ENCODE measurements at places on chromosomes 3 and 15. TPM values are rescaled to one million over a fixed set of nuclear protein-coding genes. Genes with fewer than 3 reads are reported as not detected.

TRAK1 gene
- total RNA-seq: 118 TPM

KBTBD13 gene
- 5.7 TPM for total RNA-seq

DNASE1L3 gene
- 0.84 TPM for total RNA-seq

CCDC54 gene
- total RNA-seq: not detected

RHOV gene
- total RNA-seq: not detected

FAM174B gene
- total RNA-seq: 22.1 TPM

INKA1 gene
- total RNA-seq: 2.2 TPM

ITIH3 gene
- total RNA-seq: 0.25 TPM

SCAMP5 gene
- 0.23 TPM for total RNA-seq

DNA sequence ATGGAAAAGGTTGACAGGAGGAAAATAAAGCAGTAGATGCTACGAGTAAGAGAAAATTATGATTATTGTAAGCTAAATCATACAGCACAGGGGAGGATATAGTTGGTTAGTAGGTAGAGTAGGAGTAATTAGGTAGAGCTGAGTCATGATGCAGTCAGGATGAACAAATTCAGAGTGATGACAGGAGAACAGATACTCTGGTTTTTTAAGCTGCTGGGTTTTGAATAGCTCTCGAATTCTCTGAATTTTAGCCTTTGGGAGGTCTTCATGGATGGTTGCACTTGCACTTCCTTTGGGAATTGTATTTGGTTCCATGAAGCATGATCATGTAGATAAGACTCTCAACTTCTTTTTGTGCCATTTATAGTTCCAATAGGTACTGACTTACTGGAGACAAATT lies 96.2 kb downstream of the ECT2 start:
- no peaks in the 10 kb centered on the region for H3K36me3 ChIP-seq
- H3K27me3 ChIP-seq: no peaks in the 10 kb centered on the region
- no peak for DNase-seq

GRCh38 chr15:83018436-83018835 lies 7.0 kb upstream of the C15orf40 start:
- DNase-seq: no peak
- peaks cover 60% of the 10 kb centered on the region for H3K36me3 ChIP-seq
- H3K4me3 ChIP-seq: no peak overlapping the region
- H3K27ac ChIP-seq: no peak overlapping the region
- H3K4me1 ChIP-seq: no peaks in the 10 kb centered on the region

GRCh38 chr3:52827441-52827840 lies 3.0 kb downstream of the ITIH4 start:
- no peaks in the 10 kb centered on the region for H3K36me3 ChIP-seq
- H3K4me1 ChIP-seq: peaks cover 26% of the 10 kb centered on the region
- H3K27me3 ChIP-seq: no peaks in the 10 kb centered on the region
- DNase-seq: no peak
- no peak overlapping the region for H3K4me3 ChIP-seq

DNA sequence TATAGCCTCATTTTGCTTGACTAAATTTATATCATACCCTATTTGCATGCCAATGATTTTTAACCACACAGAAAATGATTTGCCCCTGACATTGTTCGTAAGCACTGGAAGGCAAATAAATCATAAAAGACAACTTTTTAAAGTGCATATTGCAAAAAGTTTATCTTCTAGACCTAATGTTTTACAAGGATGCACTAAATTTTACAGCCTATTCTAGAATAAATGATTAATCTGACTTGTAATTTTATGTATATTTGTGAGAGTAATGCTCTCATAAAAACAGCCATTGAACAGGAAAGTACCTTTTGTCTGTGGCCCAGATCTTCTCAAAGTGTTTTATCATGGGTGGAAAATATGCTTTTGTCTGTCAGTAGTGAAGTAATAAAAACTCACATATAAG lies 546.6 kb downstream of the EPHA3 start:
- no peak overlapping the region for H3K4me3 ChIP-seq
- no peak overlapping the region for H3K27ac ChIP-seq
- H3K4me1 ChIP-seq: no peaks in the 10 kb centered on the region
- no peak for DNase-seq
- no peaks in the 10 kb centered on the region for H3K36me3 ChIP-seq

DNA sequence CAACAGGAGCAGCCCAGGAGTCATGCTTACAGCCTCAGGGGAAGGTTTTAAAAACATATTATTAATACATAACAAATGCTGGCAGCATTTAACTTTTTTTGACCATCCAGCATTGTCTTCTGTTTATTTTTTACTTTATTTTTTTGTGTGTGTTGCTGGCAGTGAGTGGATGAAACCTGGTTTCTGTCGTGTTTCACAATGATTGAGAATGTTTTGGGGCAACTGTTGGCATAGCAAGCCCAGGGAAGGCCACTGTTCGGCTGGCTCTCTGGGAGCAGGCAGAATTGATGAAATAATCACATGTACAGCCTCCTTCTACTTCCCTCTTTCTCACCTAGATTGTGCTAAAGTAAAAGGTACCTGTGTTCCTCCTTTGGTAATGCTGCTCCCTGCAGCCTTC lies 190.2 kb downstream of the NR1D2 start:
- H3K27ac ChIP-seq: peak overlapping the region; percentile 74
- H3K27me3 ChIP-seq: no peaks in the 10 kb centered on the region
- peaks cover 44% of the 10 kb centered on the region for H3K4me1 ChIP-seq
- no peak overlapping the region for H3K4me3 ChIP-seq

DNA sequence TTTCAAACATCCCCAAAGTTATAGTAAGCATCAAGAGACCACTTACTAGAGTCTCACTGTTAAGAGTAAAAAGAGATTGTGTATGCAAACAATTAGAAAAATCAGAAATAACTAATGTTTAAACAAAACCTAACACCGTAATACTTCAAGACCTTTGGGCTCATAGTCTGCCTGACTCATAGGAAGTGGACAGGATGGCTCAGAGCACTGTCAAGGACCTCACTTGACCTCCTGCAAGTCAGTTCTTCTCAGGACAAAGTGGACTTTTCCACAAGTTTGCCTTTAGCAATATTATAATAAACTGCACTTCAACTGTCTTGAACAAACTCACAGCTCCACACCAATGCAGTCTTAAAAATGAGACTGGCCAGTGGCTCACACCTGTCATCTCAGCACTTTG lies 34.8 kb downstream of the IL12A start:
- peaks cover 3% of the 10 kb centered on the region for H3K27me3 ChIP-seq
- no peak overlapping the region for H3K27ac ChIP-seq
- no peaks in the 10 kb centered on the region for H3K36me3 ChIP-seq

- no peak overlapping the region for H3K4me3 ChIP-seq
- H3K27me3 ChIP-seq: no peaks in the 10 kb centered on the region
- H3K4me1 ChIP-seq: no peaks in the 10 kb centered on the region
- H3K27ac ChIP-seq: no peak overlapping the region
Observed at GRCh38 chr3:48423883-48424695, 5.8 kb downstream of the PLXNB1 start.

DNA sequence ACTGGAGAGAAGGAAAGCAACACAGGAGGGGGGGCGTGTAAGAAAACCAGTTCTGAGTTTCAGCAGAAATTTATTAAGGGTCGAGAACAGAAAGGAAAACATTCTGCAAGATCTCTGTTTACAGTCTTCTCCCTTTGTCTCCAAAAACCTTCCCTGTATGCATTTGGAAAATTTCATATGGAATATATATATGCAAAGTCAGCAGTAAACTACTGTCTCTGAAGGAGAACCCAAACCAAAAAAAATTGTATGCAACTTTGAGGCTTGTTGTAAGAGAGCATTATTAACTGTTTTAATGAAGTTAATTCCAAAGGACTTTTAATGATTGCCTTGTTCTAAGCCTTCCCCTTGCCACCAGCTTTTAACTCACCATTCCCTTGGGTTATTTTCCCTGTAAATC lies 238.2 kb upstream of the GPR149 start:
- no peaks in the 10 kb centered on the region for H3K27me3 ChIP-seq
- no peak overlapping the region for H3K27ac ChIP-seq
- DNase-seq: no peak
- H3K4me1 ChIP-seq: no peaks in the 10 kb centered on the region

GRCh38 chr3:176739159-176739558 lies 458.1 kb downstream of the TBL1XR1 start:
- DNase-seq: no peak
- no peaks in the 10 kb centered on the region for H3K4me1 ChIP-seq
- H3K36me3 ChIP-seq: no peaks in the 10 kb centered on the region

GRCh38 chr15:78672285-78673014 lies 31.4 kb upstream of the CHRNB4 start:
- H3K27me3 ChIP-seq: no peaks in the 10 kb centered on the region
- no peak for DNase-seq
- H3K27ac ChIP-seq: no peak overlapping the region
- peaks cover 6% of the 10 kb centered on the region for H3K4me1 ChIP-seq

DNA sequence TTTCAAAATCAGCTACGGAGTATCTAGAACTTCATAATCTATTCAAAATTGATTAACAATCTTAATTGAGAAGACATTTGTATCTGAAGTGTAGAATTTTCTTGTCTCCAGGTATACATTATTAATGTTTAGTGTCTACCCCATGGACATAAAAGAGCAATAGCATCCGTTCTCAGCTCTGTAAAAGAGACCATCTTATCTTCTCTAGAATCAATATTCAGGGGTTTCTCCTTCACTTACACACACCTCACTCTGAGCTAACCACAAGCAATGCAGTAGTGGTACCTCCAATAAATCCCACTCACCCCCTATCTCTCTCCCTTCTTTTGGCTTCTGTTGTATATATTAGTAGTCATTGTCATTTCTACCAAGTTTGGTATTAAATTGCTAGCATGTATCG lies 16.2 kb downstream of the MBNL1 start:
- peak overlapping the region; percentile 99 for H3K27ac ChIP-seq
- no peaks in the 10 kb centered on the region for H3K36me3 ChIP-seq
- H3K27me3 ChIP-seq: no peaks in the 10 kb centered on the region
- peak overlapping the region; percentile 33 for H3K4me3 ChIP-seq
- peaks cover 74% of the 10 kb centered on the region for H3K4me1 ChIP-seq
- no peak for DNase-seq

DNA sequence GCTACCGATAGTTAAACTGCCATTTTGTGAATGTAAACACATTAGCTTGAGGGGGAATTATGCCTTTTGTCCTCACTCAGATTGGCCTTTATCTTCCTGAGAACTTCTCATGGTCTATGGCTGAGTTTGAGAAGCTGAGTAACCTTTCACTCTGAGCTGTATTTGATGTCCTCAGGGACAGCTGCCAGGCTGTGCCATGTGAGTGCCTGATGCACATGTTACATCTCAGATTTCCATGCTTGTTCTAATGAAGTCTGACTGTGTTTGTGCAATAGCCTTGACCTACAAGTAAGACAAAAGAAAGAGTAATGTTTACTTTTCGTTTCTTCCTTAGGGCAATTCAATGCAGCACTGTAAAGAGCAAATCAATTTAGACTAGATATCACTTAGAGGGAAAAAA lies 44.1 kb upstream of the ARL6 start:
- DNase-seq: peak; percentile 44
- peaks cover 8% of the 10 kb centered on the region for H3K4me1 ChIP-seq
- H3K27ac ChIP-seq: no peak overlapping the region
- H3K4me3 ChIP-seq: no peak overlapping the region

DNA sequence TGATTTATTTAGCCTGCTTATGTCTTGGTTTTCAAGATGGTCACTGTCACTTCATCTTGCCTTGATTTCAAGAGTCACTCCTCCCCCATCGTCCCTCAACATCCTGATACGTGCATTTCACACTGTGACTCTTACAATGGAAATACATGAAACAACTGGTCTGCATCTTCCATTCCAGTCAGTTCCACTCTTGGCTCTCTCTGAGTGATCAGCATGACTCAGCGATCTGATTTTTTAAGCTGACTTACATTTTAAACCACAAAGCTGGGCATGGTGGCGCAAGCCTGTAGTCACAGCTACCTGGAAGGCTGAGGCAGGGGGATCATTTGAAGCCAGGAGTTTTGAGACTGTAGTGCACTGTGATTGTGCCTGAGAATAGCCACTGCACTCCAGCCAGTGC lies 271.2 kb upstream of the ROPN1 start:
- H3K4me1 ChIP-seq: peaks cover 25% of the 10 kb centered on the region
- H3K36me3 ChIP-seq: no peaks in the 10 kb centered on the region
- H3K27me3 ChIP-seq: no peaks in the 10 kb centered on the region
- DNase-seq: no peak
- peak overlapping the region; percentile 17 for H3K27ac ChIP-seq

DNA sequence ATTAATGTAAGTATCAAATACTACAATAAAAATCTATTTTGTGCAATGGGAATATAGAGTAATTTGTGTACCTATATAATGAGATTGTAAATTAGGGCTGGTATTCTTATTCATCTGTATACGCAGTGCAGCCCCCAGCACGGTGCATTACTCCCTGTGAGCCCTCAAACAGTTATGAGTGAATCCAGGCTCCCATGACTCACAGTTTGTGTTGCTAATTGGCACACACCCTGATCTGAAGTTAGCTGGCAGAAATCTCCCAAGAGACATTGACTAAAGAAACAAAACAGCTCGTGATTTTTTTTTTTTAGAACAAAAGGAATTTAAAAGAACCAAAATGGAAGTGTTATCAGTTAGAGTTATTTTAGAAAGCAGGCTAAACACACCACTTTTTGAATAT lies 15.7 kb downstream of the GK5 start:
- no peaks in the 10 kb centered on the region for H3K4me1 ChIP-seq
- H3K36me3 ChIP-seq: no peaks in the 10 kb centered on the region
- no peaks in the 10 kb centered on the region for H3K27me3 ChIP-seq
- no peak overlapping the region for H3K4me3 ChIP-seq
